Stromal cell of bone marrow (primary cell): ENCODE measurements at places on chromosomes 7 and 10.
A peak's percentile ranks its signal among the peaks of the same experiment; 100 is the strongest.

GRCh38 chr7:142308326-142308725 lies 50.5 kb upstream of the PRSS58 start:
- DNase-seq: no peak

DNA sequence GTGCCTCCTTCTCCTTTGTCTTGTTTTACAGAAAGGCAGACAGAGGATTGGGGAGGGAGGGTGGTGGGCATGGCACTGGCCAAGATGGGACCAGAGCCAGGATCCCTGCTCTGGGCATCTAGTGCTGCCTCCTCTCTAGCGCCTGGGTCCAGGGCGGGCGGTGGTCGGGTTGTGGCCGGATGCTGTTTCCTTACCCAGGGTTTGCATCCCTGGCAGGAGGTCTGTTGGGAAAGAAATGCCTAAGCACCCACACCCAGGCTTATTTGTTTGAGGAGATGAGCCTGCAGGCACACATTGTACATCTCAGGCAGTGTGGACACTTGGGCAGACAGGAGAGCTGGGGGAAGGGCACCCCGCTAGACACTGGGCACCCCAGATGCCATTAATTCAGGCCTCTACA lies 102.3 kb upstream of the PCBD1 start:
- no peak for DNase-seq

GRCh38 chr7:144731661-144732351 lies 104.0 kb downstream of the TPK1 start:
- DNase-seq: no peak

DNA sequence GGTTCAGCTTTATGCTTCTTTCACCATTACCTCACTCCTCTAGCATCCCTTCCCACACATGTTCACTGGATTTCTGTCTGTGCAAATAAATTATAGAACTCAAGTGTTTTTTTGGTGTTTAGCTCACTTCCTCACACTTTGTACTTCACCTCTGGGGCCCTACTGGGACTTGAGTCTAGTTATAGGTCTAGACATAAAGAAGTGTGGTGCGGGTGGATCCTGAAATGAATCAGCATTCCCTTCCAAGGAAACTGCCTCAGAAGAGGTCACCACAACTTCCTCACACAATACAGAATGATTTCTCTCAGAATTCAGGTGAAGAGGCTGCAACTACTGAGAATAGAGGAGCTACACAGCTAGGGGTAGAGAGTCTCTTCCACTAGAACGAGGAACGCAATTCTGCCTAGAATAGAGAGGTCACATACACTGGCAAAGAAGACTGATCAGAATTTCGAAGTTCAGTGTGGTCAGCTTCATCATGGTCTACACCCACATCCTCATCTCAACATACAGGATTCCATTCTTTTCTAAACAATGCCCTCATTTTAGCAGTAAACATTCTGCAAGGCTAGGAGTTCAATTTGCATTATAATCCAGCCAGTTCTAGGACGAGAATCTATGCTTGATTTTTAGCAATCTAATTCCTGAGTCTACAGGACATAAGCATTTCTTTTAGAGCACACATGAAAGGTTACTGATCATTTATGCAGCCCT lies 938.7 kb upstream of the PHF14 start:
- DNase-seq: no peak

GRCh38 chr10:43059828-43060227 lies 17.0 kb upstream of the RET start:
- DNase-seq: no peak

- no peak for DNase-seq
Measured at GRCh38 chr10:124105045-124105444, 11.6 kb upstream of the CHST15 start.

DNA sequence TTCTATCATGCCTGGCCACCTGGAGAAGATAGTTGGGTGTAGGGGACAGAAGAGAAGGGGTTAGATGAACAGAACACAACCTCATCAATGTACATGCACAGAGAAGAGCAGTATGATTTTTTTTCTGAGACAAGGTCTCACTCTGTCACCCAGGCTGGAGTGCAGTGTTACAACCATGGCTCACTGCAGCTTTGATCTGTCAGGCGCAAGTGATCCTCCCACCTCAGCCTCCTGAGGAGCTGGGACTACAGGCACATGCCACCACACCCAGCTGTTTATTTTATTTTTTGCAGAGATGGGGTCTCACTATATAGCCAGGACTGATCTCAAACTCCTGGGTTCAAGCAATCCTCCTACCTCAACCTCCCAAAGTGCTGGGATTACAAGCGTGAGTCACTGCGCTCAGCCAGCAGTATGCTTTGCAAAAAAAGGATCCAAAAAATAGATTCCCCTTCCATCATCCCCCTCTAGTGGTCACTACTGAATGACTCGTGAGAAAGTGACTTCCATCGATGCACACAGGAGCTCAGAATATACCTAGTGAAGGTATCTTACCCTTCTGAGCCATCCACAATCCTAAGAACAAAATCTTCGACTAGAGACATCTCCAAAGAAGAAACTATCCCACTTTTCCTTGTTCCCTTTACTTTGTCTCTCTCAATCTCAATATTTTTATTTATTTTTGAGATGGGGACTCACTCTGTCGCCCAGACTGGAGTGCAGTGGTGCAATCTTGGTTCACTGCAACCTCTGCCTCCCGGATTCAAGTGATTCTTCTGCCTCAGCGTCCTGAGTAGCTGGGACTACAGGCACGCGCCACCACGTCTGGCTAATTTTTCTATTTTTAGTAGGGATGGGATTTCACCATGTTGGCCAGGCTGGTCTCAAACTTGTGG lies 21.0 kb downstream of the ZCWPW1 start:
- peak; percentile 63 for DNase-seq

GRCh38 chr7:78605119-78605518 lies 806.5 kb downstream of the PHTF2 start:
- DNase-seq: peak; percentile 2

- no peak for DNase-seq
Measured at GRCh38 chr7:157415486-157415885, 78.7 kb downstream of the DNAJB6 start.

DNA sequence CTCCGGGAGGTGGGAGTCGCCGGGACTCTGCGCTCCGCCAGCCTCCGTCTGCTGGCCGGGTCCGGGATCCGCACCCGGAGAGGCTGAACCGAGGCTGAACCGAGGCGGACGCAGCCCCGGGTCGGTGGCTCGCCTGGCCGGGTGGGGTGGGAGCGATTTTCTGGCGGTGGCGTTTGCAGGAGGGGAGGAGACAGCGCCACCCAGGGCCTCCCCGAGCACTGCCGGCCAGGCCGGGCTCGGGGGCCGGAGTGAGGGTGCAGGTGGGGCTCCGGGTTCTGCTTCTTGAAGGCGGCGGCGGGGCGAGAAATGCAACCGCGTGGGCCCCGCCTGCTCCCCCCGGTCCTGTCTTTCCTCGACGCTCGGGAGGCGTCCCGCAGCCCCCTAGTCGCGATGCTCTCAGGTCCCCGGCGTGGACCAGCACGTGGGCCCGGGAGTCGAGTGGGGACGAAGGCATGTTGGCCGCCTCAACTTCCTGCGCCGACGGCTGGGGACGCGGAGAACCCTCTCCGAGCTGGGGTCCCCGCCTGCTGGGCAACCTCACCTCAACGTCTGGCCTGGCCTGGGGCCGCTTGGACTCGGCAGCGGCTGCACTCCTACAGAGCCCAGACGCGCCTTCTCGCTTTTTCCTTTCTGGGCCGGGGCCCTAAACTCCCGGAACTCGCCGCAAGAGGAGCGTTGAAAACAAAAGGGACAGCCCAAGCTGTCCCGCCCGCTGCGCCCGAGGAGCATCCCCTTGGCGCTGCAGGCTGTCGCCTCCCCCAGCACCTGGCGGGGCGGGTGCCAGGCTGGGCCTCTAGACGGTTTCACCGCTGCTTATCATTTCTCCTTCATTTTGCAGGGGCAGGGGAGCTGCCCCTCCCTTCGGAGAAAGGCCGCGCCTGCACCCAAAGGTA lies 25.2 kb upstream of the VAX1 start:
- no peak for DNase-seq

DNA sequence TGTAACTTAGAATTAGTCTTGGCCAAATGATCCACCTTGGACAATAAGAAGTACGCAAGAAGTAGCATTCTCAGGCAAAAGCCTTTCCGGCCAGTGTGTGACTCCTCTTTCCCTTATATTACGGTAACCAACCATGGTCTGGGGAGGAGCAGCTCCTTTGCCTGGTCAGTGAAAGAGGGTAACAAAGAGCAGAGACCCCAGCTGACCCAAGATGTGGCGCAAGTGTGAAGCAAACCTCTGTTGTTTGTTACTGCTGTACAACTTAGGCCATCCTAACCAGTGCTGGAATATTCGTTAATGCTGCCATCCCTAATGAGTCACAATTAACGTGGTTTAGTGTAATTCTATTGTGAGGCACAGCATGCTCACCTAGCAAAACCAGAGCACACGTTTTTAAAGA lies 44.0 kb downstream of the HIPK2 start:
- DNase-seq: no peak

GRCh38 chr10:126170776-126171175 lies 217.5 kb downstream of the ADAM12 start:
- DNase-seq: no peak
